ENCODE measurements at places on chromosomes 16 and 17. TPM values are rescaled to one million over a fixed set of nuclear protein-coding genes. Genes with fewer than 3 reads are reported as not detected.

Gene GPR142
- total RNA-seq: not detected

Gene CAPNS2
- total RNA-seq: not detected

- no peaks in the 10 kb centered on the region for H3K27me3 ChIP-seq
- no peak overlapping the region for H3K4me3 ChIP-seq
- H3K4me1 ChIP-seq: no peaks in the 10 kb centered on the region
- H3K27ac ChIP-seq: no peak overlapping the region
- H3K36me3 ChIP-seq: no peaks in the 10 kb centered on the region
Measured at GRCh38 chr17:7803981-7804380, 30.0 kb upstream of the KDM6B start.

GRCh38 chr16:17070882-17071592 is 399.7 kb downstream of the XYLT1 start:
- peak; percentile 89 for DNase-seq
- peak overlapping the region; percentile 35 for H3K27ac ChIP-seq
- peak overlapping the region; percentile 50 for H3K4me3 ChIP-seq
- H3K4me1 ChIP-seq: peaks cover 9% of the 10 kb centered on the region

- H3K27me3 ChIP-seq: no peaks in the 10 kb centered on the region
- H3K4me3 ChIP-seq: no peak overlapping the region
- H3K36me3 ChIP-seq: no peaks in the 10 kb centered on the region
- no peak for DNase-seq
- peaks cover 53% of the 10 kb centered on the region for H3K4me1 ChIP-seq
- no peak overlapping the region for H3K27ac ChIP-seq
Measured at GRCh38 chr17:20263595-20263994, 203.7 kb downstream of the LGALS9B start.

Data from CD8-positive, alpha-beta memory T cell (primary cell).